ENCODE measurements at places on chromosomes 1 and 21.

GRCh38 chr1:152495066-152495675 is 15.4 kb upstream of the LCE5A start:
- DNase-seq = peak; percentile 54

- DNase-seq = no peak
These were observed 112.5 kb downstream of the ROR1 start for GRCh38 chr1:63886340-63886739.

GRCh38 chr1:198153103-198153502 is 3.7 kb upstream of the NEK7 start:
- no peak for DNase-seq

GRCh38 chr1:886311-886710 is 37.4 kb upstream of the SAMD11 start:
- no peak for DNase-seq

- DNase-seq = no peak
These were observed 86.8 kb downstream of the TEX35 start for GRCh38 chr1:178599745-178600144.

DNA sequence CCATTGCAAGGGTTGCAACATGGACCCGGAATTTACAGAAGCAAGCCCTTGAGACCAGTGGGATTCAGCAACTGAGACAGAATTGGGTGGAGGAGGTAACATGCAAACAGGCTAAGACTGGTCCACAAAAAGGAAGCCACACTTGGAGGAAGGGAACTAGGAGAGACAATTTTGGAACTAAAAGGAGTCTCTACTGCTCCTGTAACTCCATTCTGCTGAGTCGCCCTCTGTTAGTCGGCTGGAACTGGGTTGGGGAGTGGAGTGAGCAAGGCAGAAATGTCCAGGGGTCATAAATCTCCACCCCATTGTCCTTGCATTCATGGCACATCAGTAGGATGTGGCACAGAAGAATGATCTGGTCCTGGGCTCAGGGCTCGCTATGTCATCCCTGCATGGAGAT is 5.1 kb downstream of the LAMB3 start:
- no peak for DNase-seq

DNA sequence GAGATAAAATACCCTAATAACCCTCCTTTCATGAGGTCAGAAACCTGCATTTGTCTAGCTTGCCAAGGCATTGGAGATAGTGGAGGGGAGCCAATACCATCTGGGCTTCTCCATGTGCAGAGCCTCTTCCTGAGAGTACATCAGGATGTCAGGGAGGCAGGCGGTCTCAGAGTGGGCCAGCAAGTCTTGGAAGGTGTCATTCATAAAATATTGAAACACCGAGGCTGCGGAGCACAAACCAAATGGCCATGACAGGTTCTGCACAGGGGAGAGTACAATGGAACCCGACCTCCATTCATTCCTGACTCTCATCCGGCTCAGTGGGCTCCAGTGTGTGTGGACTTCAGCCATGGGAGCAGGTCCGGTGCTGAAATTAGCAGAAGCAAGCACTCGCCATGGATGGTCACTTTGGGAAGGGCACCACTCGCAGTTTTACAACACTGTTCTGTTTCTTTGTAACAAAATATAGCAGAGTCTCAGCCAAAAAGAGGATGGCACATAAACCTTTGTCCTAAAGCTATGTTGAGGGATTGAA is 446.6 kb downstream of the SIPA1L2 start:
- DNase-seq = no peak

DNA sequence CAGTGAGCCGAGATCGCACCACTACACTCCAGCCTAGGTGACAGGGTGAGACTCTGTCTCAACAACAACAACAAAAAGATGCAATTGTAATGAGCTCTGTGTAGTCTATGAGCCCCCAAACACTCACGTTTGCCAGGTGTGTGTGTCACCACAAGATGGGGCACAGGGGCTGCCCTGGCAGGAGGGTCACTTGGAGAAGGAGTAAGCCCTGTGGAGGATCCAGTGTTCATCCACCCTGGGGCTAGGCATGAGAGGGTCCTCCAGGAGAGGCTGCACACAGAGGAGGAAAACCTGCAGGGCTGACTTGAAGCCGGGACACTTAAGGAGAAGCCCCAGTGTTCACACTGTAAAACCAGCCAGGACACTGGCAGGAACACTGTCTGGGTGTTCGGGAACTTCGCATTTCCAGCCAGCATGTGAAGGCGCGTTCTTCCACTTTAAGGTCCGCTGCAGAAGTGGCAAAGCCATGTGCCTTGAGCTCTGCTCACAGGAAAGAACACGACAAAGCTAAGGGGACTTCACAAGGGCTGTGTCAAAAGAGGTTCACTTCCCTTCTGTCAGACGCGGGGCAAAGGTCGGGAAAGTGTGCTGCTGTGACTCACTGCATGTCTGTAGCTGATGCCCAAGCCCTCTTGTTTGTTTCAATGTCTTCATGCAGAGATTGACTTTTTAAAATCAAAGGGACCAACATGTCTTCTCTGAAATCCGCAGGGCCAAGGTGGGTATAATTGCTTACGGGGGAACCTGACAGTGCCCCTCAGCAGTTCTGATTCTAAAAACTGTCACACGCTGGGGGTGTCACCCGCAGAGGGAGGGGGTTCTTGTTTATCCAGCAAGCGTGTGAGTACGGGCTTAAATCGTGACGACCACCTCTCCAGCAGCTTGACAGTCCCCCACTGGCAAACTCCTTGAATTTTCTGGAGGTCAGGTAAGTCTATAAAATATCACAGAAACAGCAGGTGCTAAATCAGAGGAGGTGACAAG is 102.8 kb downstream of the RIPK4 start:
- no peak for DNase-seq

- DNase-seq = no peak
These were observed 298.6 kb upstream of the ST6GALNAC5 start for GRCh38 chr1:76568573-76569238.

GRCh38 chr1:167722870-167723251 is 1.1 kb downstream of the MPZL1 start:
- DNase-seq = no peak

DNA sequence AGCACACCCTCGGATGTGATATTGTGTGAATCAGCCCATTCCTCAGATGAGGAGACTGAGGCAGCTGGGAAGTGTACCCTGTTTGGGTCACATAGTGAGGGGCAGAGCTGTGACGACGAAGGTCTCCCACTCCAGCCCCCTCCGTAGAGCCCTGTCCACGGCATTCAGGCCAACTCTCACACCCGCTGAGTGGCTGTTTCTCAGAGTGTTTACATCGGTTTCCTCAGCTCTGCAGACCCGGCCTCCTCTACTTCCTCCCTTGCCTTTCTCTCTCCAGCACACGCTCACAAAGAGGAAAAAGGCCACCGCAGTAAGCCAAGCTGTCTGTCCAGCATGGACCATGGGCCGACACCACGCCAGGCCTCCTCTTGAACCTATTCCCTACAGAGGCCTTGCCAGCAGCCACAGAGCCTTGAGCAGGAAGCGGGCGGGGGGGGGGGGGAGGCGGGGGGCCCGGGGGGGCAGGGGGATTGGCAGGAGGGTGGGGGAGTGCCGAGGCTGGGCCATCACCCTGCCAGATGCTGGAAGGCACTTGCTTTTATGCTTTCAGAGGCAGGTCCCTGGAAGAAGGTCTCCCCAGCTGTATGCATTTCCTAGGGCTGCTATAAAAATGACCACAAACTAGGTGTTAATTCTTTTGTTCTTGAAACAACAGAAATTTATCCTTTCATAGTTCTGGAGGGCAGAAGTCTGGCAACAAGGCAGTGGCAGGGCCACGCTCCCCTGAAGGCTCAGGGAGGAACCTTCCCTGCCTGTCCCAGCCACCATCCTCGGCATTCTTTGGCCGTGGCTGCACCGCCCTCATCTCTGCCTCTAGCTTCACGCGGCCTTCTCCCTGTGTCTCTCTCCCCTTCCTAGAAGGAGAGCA is 178.4 kb downstream of the PSMG1 start:
- DNase-seq = no peak

DNA sequence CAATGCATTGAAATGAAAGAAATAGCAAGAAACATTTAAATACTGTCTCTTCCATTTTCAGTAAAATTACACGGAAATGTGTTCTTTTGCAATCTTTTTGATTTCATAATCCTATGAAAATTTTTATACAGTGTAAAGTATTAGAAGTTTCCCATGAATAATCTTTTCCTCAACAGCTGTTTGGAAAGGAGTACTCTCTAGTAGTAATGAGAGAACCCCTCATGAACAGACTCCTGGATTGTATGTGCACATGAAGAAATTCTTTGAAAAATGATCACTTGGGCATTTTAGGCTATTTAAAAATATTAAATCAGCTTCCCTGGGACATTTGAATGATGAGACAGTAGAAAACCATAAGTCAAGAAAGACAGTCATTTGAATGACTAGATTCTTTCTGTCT is 64.4 kb downstream of the LHX9 start:
- DNase-seq = no peak

DNA sequence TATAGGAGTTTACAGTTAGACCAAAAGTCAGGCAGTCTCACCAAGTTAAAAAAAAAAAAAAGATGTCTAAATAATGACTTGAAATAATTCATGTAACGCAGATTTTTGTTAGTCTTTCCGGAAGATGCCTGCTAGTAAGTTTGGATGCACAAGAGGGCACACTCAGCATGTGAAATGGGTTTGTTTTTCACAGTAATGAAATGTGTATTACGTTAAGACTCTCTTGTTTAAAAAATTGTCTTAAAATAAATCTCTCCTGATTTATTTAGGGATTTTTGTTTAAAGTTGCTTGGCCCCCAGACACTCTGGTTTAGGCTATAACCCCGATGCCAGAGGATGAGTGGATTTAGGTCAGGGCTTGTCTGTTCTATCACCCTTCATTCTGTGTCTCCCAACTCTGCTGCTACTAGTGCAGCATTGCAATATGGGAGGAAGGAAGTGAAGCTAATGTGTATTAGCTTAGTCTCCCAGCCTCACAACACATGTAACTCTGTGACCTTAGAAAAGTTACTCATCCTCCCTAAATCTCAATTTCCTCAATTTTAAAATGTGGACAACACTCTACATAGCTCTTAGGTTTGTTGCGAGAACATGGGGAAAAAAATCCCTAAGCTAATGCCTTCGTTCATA is 25.7 kb downstream of the CTH start:
- no peak for DNase-seq

GRCh38 chr1:29197590-29197924 is 15.9 kb upstream of the SRSF4 start:
- DNase-seq = peak; percentile 31

- no peak for DNase-seq
These were observed 700 bp upstream of the CCDC28B start for GRCh38 chr1:32199717-32200072.

DNA sequence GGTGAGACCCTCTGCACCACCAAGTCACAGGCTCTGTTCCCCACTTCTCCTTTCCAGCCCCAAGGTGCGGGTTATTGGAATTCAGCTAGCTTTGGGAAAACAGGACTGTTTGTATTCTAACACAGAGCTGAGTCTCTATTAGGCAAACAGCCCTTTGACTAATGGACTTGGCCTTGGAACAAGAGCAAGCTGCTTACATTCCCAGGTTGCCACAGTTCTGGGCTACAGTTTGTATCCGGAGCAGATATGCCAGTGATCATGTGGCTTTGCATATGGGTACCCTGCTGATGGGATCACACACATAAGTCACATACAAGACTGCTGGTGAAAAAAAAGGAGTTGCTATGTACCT is 110.5 kb upstream of the COA6 start:
- DNase-seq = no peak

- DNase-seq = no peak
These were observed 18.6 kb downstream of the AKT3 start for GRCh38 chr1:243831463-243831862.

- no peak for DNase-seq
These were observed 32.5 kb downstream of the CDKN2C start for GRCh38 chr1:51002516-51002915.

DNA sequence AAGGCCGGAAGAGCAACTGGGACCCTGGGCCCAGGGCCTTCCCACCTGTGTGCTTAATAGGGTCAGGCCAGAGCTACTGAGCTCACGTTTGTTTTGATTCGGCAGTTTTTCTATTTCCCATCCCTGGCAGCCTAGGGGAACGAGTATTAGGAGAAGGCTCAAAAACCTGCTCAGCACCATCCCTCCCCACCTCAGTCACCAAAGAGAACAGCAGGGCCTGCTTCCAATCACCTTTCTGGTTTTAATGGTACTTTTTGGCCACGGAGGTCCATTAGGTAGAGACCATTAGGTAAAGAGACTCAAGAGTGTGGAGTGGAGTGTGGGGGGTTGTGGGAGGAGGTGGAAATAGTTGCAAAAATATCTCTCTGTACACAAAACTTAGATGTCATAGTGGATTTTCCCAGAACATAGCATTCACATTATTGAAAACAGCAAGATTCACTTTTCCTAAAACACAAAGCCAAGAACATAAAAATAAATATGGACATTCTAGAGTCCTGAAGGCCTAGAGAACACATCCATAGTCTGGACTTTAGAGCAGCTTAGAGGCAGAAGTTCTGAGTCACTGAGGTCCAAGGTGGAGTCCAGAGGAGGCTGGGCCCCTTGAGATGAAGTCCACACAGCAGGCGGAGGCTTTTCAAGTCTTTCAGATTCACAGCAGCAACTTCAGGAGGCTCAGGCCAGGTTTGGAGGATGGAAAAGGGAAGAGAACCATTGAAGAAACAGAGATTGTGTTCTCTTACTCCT is 19.5 kb downstream of the NUAK2 start:
- no peak for DNase-seq

- DNase-seq = no peak
These were observed 40.0 kb upstream of the LRRC3 start for GRCh38 chr21:44415073-44416025.

DNA sequence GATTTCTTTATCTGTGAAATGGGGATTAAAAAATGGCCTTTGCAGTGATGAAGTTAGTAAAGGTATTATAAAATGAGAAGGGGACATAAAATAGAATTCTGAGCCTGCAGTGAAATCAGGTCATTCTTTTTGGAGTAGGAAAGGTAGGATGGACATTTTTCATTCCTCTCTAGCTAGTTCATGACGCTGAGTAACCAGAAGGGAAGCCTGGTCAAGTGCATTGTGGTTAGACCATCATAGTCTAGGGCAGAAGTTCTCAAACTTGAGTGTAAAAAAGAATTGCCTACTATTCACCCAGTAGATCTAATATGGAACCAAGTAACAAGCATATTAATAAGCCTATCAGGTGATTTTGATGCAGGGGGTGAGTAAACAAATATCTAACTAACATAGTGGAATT is 50.8 kb downstream of the TGFB2 start:
- DNase-seq = no peak

DNA sequence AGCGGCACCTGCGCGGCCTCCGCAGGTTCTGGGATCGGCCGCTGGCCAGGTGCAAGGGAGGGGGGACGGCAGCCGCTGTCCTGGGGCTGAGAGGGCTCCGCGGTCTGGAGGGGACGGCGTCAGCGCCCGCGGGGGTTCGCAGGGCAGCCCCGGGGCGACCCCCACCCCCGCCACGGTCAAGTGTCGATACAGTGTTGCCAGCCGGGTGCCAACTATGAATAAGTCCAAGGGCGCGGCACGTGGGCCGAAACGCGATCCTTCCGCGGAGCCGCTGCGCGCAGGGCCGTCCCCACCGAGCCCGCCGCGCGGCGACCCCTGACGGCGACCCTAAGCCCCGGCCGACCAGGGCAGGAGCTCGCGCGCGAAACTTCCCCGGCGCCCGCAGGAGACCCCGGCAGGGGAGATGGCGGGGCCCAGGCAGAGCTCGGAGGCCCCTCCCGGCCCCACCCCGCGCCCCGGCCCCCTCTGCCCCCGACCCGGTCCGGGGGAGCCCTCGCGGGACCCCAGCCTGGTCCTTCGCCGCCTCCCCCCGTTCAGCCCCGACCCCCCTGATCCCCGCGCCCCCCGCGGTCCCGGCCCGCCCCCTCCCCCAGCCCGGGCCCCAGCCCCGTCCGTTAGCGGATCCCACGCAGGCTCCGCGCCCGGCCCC is 586 bp upstream of the AGPAT3 start:
- DNase-seq = peak; percentile 23
